AG20443 (cell line): ENCODE measurements at places on chromosomes 3 and 15.

GRCh38 chr3:107297597-107297996 lies 79.6 kb upstream of the CCDC54 start:
- no peak for DNase-seq

DNA sequence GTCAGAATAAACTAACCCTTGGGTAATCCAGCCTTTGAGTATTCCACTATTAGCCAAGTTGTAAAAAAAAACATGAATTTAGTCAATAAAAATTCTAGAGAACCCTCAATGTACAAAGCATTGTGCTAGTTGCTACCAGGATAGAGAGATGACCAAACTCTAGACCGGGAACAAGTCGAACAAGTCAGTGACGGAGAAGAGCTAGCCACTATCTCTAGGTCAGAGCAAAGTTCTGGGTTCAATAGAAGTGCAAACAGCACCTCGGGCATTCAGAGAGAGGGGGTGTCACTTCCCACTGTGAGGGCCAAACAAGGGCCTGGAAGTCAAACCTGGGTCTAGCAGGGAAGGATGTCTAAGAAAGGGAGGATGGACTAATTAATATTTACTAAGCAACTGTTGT lies 2.3 kb upstream of the ADCY5 start:
- DNase-seq: no peak

DNA sequence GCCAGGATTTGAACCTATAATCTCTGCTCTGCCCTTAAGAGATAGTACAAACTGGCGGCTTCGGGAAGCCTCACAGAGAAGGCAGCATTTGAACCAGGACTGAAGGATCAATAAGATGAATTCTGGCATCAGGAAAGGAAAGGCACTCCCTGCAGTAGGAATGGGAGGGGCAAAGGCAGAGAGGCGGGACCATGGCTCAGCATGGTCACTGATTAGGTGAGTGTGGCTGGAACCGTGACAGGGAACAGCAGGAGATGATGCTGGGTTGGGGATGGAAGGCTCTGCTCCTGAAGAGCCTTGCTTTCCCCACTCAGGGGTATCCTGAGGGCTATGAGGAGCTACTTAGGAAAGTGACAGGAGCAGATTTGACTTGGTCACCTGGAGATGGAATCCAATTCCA lies 158.5 kb downstream of the FEZF2 start:
- DNase-seq: no peak

DNA sequence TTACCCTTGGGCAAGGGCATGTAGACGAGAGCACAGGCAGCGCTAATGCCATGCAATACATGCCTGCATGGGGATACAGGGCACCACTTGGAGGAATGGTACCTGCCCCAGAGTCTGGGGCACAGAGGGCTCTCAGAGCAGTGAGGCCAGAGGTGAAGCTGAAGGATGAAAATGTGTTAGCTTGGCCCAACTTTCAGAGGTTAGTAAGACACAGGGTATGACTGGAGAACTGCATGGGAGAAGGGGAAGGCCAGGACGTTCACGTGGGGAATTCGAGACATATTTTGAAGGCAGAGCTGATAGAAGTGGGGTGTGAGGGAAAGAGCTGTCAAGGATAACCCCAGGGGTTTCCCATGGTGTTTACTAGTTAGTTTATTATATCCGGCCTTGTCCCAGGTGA lies 19.6 kb downstream of the CSRNP1 start:
- DNase-seq: no peak

DNA sequence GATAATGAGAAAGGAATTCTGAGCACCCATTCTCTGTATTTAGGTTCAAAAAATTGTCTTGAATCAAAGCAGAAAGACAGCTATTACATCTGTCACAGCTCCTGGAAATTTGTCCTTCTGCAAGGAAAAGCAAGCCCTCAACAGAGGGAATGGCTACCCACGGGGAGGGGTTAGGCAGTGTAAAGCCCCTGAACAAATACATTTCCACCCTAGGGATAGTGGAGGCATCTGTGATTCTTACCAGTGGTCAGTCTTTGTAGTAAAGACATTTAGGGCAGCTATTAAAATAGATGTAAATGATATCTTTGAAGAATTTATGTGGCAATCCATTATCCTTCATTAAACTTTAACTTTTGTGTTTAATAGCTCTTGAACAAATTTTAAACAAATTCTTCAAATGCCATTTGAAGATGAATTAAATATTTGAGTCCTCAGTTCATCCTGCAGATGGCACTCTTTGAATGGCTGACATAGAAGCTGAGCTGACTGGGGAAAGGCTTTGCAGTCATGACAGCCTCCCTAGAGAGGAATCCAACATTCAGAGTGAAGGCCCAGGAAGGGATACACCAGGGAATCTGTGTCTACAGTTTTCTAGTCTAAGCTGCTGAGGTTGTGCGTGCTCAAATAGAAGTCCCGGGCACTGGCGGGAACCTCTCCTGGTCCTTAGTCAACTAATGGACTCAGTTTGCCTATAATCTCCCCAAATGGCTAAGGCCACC lies 359.7 kb upstream of the ROPN1 start:
- DNase-seq: peak; percentile 83

DNA sequence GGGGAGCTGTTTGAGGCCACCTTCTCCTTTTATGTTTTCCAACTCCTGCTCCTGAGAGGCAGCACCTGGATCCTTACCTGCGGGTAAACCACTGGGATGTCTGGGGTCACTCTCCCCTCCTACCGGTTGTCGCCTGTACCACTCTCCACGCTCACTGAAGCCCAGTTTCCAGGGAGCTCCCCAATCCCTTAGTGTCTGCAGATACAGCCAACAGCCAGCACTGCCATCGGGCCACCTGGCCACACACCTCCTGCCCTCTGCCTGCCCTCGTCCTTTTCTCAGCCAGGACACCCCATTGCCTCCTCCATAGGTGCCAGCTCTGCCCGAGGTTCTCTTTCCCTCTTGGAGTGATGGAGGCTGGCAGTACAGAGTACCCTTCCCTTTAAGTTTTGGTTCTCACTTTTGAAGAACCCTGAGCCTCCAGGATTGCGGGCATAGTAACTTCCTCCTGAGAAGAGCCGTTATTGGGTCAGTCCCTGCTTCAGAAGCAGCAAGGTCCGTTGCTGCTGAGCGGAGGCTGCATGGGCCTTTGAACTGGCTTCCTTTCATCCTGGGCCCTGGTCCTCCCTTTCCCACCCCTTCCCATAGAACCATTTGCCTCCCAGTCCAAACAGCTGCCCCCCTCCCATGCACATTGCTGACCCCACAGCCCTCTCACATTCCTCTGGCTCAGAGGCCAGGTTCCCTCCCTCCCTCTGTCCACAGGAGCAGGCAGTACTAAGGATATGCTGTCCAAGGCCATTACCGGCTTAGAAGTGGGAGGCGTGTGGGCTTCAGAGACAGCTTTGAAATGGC lies 30.9 kb downstream of the ARNT2 start:
- no peak for DNase-seq

DNA sequence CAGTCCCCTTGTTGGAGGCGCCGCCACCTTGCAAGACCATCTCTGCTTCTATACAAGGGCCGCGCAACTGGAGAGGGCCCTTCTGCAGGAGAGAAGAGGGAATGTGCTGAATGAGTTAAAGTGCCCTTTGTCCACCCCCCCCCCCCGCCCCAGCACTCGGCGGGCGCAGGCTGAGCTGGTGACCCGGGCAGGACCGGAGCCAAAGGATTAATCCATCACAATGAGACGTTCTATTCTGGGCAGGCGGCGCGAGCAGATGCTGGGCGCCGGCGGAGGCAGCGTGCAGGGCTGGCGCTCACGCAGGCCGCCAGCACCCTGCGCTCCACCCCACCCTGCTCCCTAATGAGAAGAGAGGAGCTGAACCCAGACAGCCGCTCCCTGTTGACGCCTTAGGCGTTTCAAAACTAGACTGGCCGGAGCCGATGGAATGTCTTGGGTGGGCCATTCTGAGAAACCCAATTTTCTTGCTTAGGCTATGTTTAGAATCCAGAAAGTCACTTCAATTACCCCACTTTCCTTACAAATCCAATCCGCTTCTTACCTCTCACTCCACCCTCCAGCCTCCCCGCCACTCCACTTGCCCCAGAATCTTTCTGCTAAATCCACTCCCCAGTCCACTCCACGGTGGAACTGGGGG lies 32.9 kb downstream of the GJD2 start:
- DNase-seq: peak; percentile 87

- DNase-seq: no peak
Observed at GRCh38 chr15:33132233-33132580, 62.3 kb downstream of the FMN1 start.

DNA sequence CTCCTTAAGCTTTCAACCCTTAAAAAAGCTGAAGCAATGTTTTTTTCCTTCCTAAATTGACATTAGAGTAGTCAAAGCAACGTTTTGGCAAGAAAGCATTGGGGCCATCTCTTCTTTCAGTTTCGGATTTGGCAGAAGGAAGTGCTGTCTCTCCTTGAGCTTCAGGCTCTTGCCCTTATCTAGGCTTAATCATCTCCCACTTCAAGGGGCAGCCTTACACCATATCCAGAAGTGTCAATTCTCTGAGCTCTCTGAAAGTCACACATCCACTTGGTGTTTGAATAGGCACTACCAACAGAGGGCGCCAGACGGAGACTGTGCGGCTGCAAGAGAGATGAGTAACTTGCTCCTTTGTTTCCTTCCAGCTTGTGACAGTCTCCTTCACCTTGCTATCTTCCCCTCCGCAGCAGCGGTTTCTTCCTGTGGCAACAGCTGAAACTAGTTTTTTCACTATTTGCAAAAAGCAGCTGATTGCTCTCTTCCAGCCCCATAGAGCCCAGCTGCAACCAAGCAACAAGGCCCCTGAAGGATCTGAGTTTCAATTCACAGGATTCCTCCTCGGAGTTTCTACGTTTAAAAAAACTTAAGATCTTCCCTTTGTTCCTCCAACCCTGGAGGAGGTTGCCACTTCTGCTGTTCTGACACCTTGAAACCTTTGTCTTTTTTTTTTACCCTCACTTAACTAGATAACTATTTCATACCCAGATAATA lies 147.0 kb upstream of the SLCO3A1 start:
- DNase-seq: peak; percentile 83

GRCh38 chr15:66911131-66911700 lies 154.2 kb upstream of the SMAD3 start:
- DNase-seq: no peak

DNA sequence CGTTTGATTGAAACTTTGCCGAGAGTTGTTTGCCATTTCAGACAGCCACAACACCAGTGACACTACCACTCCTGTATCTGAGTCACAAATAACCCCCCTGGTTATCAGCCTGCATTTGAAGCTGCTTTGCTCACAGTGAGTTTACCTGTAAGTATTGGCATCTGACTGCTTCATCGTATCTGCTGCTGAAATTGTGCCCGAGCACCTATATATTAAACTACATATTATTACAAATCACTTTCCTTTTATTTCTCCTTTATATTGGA lies 39.2 kb upstream of the SPSB4 start:
- no peak for DNase-seq

DNA sequence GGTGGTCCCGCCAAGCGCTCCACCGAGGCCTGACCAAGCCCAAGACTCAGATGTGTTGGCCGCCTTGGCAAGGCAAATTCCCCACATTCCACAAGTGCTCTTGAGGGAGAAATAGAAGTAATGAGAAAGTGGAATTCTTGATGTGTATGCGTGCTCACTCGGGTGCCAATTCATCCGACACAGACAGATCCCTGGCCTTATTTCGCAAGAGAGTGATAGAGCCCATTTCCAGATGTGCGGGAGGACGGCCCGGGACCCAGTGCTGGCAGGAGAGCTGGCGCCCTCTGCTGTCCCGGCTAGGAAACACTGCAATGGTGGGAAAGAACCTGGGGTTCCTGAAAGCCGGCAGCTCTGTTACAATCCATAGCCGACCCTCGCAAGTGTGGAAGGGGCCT lies 76.0 kb downstream of the HMG20A start:
- peak; percentile 92 for DNase-seq

GRCh38 chr15:52710050-52710707 lies 31.0 kb upstream of the ATOSA start:
- no peak for DNase-seq
